Astrocyte (in vitro differentiated cells and primary cell): ENCODE measurements at places on chromosomes 4 and X. TPM values are rescaled to one million over a fixed set of nuclear protein-coding genes. Genes with fewer than 3 reads are reported as not detected.

GRCh38 chr4:183029365-183029764 lies 69.7 kb upstream of the WWC2 start:
- no peaks in the 10 kb centered on the region for H3K4me1 ChIP-seq
- H3K4me3 ChIP-seq, result no peak overlapping the region
- H3K27me3 ChIP-seq, result peaks cover 3% of the 10 kb centered on the region
- no peak overlapping the region for H3K27ac ChIP-seq

DNA sequence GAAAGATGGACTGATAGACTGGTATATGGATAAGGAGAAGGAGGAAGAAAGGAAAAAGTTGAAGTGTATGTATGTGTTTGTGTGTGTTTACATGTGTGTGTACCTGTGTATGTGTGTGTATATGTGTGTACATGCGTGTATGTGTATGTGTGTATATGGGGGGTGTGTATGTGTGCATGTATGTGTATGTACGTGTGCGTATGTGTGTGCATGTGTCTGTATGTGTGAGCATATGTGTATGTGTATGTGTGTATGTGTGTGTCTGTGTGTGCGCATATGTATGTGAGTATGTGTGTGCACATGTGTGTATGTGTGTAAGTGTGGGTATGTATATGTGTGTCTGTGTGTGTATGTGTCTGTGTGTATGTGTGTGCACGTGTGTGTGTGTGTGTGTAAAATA lies 101.5 kb upstream of the KLHL13 start:
- no peaks in the 10 kb centered on the region for H3K4me1 ChIP-seq
- no peak overlapping the region for H3K27ac ChIP-seq
- no peaks in the 10 kb centered on the region for H3K36me3 ChIP-seq
- no peak for DNase-seq
- H3K4me3 ChIP-seq, result no peak overlapping the region

DNA sequence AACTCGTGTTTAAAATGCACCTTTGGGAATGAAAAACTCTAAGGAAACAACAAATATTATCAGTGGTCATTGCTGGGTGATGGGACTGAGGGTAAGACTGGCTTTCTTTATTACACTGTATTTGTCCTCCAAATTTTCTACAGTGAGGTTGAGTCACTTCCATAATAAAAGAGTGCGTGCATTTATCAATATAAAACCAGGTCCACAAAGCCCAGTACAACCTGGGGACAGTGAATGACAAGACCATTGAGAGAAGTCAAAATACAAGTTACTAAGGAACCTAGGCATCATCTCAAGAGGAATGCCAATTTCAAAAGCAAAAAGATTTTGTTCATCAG lies 76.4 kb downstream of the MAGED4 start:
- H3K4me1 ChIP-seq, result no peaks in the 10 kb centered on the region
- H3K27ac ChIP-seq, result no peak overlapping the region
- peak; percentile 61 for DNase-seq

DNA sequence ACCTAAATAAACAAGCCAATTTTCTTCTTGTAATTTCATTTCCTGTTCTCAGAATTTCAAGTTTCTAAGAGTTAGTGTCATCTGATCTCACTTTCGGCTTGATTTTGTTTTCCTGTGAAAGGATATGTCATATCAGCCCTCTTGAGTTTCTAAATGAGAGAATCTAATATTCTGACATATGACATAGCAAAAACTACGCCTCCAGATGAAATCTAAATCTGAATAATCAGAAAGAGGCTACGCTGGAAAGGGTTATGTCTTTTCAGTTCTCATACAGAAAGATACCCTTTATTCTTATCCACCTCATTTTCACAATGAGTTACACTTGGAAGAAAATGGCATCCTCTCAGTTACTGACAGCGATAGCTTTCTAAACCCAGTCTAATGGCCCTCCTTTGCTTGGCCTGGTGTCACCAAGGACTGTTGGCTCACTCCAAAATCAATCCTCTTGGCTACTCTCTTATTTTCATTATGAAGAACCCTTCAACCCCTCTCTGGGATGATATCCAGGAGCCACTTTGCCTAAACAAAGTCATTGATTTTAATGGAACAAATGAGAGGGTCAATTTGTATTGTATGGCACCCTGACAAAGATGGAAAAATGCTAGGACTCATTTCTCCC lies 65.6 kb downstream of the ASB9 start:
- DNase-seq, result no peak
- no peak overlapping the region for H3K27ac ChIP-seq
- no peaks in the 10 kb centered on the region for H3K36me3 ChIP-seq
- no peaks in the 10 kb centered on the region for H3K27me3 ChIP-seq
- no peak overlapping the region for H3K4me3 ChIP-seq
- peaks cover 2% of the 10 kb centered on the region for H3K4me1 ChIP-seq

Gene CENPVL1
- 0.19 and 0.25 TPM in 2 replicates for total RNA-seq

Gene DGAT2L6
- not detected in 2 replicates for total RNA-seq

DNA sequence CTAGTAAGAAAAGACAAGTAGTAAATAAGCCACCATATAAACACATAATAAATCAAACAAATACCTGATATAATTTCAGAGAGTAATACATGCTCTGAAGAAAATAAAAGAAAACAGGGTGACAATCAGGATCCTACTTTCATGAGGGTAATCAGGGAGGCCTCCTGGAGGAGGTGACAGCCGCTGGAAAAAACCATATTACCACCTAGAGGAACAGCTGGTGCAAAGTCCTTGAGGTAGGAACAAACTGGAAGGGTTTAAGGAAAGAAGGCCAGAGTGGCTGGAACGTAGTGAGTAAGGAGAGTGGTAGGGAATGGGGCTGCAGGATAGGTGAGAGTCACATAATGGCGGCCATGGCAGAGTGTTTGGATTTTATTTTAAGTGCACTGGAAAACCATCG lies 19.1 kb upstream of the PLAC1 start:
- H3K36me3 ChIP-seq, result no peaks in the 10 kb centered on the region
- no peak overlapping the region for H3K4me3 ChIP-seq
- H3K4me1 ChIP-seq, result peaks cover 13% of the 10 kb centered on the region
- H3K27me3 ChIP-seq, result no peaks in the 10 kb centered on the region
- no peak overlapping the region for H3K27ac ChIP-seq

GRCh38 chr4:184740980-184741391 lies 7.1 kb upstream of the CENPU start:
- H3K27me3 ChIP-seq, result peaks cover 3% of the 10 kb centered on the region
- no peaks in the 10 kb centered on the region for H3K36me3 ChIP-seq
- H3K4me1 ChIP-seq, result peaks cover 2% of the 10 kb centered on the region
- H3K4me3 ChIP-seq, result no peak overlapping the region
- no peak for DNase-seq
- no peak overlapping the region for H3K27ac ChIP-seq

Gene PDCL2
- not detected in 2 replicates for total RNA-seq

Gene PWWP3B
- 3.1 and 3.3 TPM in 2 replicates for total RNA-seq

GRCh38 chr4:90174621-90175023 lies 47.4 kb downstream of the CCSER1 start:
- no peaks in the 10 kb centered on the region for H3K36me3 ChIP-seq
- no peak overlapping the region for H3K27ac ChIP-seq
- H3K27me3 ChIP-seq, result no peaks in the 10 kb centered on the region

Gene CACNA1F
- total RNA-seq, result not detected in 2 replicates

DNA sequence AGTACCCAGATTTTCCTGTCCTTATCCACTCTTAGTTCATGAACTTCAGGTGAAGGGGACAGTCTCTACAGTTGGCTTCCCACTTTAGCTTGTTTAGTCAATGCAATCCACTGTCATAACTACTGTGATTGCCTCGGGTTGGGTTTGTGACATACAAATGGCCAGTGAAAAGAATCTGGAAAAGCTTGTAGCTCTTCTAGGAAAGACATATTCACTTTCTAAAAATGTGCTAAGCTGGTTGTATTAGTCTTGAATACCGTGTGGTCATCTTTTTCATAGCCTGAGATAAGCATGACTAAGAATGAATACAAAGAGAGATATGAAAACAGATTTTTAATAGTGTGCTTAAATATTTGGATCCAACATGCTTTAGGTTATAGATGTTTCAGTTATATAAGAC lies 1443.5 kb upstream of the IGFBP7 start:
- no peak overlapping the region for H3K27ac ChIP-seq
- no peak for DNase-seq
- H3K4me1 ChIP-seq, result no peaks in the 10 kb centered on the region
- no peaks in the 10 kb centered on the region for H3K36me3 ChIP-seq

DNA sequence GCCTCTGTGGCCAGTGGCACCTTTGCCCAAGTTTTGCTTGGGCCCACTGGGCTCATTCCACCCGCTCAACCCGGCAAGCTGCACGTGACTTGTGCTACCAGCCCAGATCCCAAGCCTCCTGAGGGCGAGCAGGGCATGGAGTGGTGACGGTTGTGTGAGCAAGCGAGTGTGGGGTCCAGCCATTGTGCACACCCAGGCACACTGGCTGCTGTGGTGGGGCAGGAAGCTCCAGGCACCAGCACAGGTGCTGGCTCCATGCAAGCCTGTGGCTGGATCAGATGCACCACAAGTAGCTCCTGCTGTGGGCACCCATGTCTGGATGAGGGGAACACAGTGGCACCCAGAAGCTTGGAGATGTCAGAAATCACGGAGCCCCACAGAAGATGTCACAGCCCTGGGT lies 557.0 kb upstream of the GNPDA2 start:
- no peak overlapping the region for H3K27ac ChIP-seq
- no peaks in the 10 kb centered on the region for H3K36me3 ChIP-seq
- no peaks in the 10 kb centered on the region for H3K27me3 ChIP-seq
